ENCODE measurements at places on chromosomes 6 and 20. TPM values are rescaled to one million over a fixed set of nuclear protein-coding genes. Genes with fewer than 3 reads are reported as not detected.

DNA sequence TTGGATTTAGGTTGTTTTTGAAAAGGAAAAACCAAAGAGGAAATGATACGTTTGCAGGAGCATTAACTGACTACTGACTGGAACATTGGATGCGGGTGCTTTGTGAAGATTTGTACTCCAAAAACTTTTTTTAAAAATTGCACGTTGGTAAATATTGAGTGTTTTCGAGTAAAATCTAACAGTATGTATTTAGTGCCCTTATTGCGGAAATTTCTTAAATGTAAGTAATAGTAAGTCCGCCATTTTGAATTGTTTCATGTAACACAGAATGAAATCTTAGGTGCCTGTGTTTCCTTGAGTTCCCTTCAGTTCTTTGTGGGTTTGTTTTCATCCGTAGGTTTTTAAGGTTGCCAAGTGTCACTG is 15.2 kb upstream of the LIN28B start:
- H3K4me3 ChIP-seq: no peak overlapping the region
- peaks cover 66% of the 10 kb centered on the region for H3K27me3 ChIP-seq
- H3K4me1 ChIP-seq: peaks cover 9% of the 10 kb centered on the region
- H3K36me3 ChIP-seq: no peaks in the 10 kb centered on the region
- H3K27ac ChIP-seq: no peak overlapping the region

DNA sequence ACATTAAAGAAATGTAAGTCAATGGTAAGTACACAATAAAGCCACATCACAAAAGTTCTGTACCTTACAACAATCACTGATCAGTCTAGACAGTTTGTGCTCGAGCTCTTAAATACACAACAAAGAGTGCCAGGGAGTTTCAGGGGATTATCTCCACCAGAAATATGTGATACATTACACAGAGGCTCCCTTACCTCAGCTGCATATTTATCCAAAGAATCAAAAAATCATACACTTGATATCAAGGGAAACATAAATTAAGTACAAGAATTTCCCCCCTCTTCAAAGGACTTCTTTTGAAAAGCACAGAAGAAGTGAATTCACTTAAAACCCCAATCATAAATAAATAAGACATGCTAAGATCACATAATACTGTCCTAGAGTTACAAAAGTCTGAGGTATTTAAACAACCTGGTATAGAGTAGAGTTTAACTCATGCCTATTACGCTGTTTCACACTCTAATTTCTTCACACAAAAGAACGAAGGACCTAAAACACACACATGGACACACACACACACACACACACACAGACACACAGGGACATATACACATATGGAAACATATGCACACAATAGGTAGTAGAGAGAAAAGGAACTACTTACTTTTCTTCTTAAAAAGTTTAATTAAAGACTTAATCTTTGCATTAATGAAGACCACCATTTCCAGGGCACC is 528 bp downstream of the NHSL1 start:
- H3K4me3 ChIP-seq: no peak overlapping the region
- peaks cover 5% of the 10 kb centered on the region for H3K4me1 ChIP-seq
- no peaks in the 10 kb centered on the region for H3K27me3 ChIP-seq
- no peak for DNase-seq
- H3K36me3 ChIP-seq: no peaks in the 10 kb centered on the region

- no peaks in the 10 kb centered on the region for H3K27me3 ChIP-seq
- H3K27ac ChIP-seq: no peak overlapping the region
- no peak for DNase-seq
- peaks cover 8% of the 10 kb centered on the region for H3K4me1 ChIP-seq
- H3K4me3 ChIP-seq: no peak overlapping the region
Measured at GRCh38 chr6:118565311-118565960, 17.3 kb downstream of the PLN start.

- H3K4me3 ChIP-seq: no peak overlapping the region
- H3K36me3 ChIP-seq: no peaks in the 10 kb centered on the region
- no peaks in the 10 kb centered on the region for H3K4me1 ChIP-seq
Measured at GRCh38 chr6:142642651-142643050, 302.3 kb downstream of the HIVEP2 start.

- H3K4me1 ChIP-seq: peaks cover 9% of the 10 kb centered on the region
- no peak overlapping the region for H3K4me3 ChIP-seq
- no peaks in the 10 kb centered on the region for H3K36me3 ChIP-seq
- no peak for DNase-seq
Measured at GRCh38 chr6:15887491-15888461, 224.9 kb upstream of the DTNBP1 start.

ELOVL4 gene
- total RNA-seq: 0.15 TPM

DNA sequence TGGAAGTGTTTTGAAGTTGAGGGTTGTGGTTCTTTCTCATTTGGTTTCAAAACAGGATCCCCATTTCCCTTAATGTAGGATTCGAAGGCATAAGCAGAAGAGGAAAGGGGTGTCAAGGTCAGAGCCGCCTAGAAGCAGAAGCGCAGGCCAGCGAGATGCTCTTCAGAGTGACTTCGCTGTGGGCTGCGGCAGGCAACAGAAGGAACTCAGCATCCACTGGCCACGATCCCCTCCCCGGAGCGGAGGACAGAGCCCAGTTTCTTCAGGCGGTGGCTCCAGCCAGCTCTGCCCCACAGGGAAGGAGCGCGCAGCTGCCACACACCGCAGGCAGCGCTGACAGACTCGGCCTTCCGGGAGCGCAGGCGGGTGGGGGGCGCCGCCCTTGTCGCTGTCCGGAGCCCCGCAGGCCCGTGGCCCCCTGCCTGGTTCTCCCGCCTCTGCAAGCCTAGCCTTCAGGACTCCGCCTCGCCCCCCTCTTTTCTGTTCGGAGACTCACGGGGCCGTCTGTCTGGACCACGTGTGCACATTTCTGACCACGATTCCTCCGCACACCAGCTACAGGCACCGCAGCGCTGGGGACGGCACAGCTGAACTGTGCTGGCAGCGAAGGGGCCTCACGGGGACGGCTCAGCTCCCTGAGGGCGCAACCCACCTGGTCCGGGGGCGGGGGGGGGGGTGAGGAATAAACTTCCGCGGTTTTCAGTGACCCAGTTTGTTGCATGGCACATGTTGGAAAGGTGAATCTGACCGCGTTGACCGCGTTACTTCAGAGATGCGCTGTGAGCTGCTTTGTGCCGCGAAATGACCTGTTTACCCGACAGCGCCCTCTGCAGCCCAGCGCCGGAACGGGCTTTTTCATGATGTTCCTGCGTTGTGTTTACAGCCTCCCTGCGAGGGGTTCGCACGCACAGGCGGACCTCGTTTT is 26.1 kb downstream of the TTLL2 start:
- DNase-seq: peak; percentile 52
- peaks cover 12% of the 10 kb centered on the region for H3K4me1 ChIP-seq
- H3K27ac ChIP-seq: peak overlapping the region; percentile 78
- H3K36me3 ChIP-seq: no peaks in the 10 kb centered on the region

DNA sequence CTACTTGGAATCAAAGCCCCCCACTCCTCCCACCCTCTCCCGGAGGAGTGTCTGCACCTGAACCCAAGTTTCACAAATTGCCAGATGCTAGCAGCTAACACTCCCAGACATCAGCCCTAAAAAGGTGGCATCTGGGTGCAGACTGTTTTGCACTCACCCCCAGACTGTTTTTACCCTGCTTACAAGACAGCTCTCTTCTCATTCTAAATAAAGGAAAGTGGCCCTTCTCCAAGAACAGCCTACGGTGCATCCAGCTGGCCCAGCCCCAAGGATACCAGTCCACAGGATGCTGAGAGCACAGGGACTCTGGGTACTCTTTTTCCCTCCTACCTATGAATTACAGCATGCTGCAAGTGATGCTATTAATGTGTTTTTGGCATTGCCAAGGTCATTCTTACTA is 842.0 kb upstream of the FLRT3 start:
- no peaks in the 10 kb centered on the region for H3K4me1 ChIP-seq
- DNase-seq: no peak
- no peaks in the 10 kb centered on the region for H3K27me3 ChIP-seq
- no peak overlapping the region for H3K4me3 ChIP-seq

GRCh38 chr6:119628691-119629594 is 279.4 kb upstream of the MAN1A1 start:
- H3K36me3 ChIP-seq: no peaks in the 10 kb centered on the region
- no peak overlapping the region for H3K27ac ChIP-seq
- no peak for DNase-seq
- no peaks in the 10 kb centered on the region for H3K27me3 ChIP-seq
- no peak overlapping the region for H3K4me3 ChIP-seq
- H3K4me1 ChIP-seq: no peaks in the 10 kb centered on the region

DNA sequence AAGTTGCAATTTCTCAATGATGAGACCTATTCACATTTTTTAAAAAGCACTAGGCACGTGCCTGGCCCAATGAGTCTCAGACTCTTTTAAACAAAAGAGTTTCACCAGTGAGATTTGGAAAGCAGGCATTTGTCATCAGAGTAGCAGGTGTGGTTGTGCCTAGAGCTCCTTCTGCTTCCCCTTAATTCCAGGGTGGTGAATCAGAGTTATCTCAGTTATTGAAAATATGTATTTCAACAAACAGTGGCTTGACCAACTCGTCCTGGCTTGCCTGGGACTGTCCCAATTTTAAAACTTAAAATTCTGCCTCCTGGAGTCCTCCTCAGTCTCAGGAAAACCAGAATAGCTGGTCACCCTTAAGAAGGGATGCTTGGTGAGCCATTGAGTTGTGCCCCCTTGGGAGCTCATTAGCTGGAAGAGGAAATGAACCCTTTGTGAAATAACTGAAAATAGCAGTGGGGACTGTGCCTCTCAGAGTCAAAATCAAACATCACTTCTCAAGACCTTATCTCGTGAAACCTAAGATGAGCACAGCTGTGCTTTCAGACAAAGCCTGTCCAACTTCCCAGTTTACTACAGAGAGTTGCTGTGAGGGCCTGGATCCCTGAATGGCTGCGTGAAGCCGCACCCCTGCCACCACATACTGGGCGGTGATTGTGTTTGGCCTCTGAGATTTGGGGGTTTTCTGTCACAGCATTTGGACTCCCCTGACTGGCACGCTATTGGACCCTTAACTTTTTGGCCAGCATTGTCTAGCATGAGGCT is 116.3 kb downstream of the ANKRD60 start:
- no peaks in the 10 kb centered on the region for H3K36me3 ChIP-seq
- no peak for DNase-seq
- H3K4me3 ChIP-seq: no peak overlapping the region
- H3K4me1 ChIP-seq: peaks cover 10% of the 10 kb centered on the region

RNF217 gene
- total RNA-seq: 23.0 TPM

DNA sequence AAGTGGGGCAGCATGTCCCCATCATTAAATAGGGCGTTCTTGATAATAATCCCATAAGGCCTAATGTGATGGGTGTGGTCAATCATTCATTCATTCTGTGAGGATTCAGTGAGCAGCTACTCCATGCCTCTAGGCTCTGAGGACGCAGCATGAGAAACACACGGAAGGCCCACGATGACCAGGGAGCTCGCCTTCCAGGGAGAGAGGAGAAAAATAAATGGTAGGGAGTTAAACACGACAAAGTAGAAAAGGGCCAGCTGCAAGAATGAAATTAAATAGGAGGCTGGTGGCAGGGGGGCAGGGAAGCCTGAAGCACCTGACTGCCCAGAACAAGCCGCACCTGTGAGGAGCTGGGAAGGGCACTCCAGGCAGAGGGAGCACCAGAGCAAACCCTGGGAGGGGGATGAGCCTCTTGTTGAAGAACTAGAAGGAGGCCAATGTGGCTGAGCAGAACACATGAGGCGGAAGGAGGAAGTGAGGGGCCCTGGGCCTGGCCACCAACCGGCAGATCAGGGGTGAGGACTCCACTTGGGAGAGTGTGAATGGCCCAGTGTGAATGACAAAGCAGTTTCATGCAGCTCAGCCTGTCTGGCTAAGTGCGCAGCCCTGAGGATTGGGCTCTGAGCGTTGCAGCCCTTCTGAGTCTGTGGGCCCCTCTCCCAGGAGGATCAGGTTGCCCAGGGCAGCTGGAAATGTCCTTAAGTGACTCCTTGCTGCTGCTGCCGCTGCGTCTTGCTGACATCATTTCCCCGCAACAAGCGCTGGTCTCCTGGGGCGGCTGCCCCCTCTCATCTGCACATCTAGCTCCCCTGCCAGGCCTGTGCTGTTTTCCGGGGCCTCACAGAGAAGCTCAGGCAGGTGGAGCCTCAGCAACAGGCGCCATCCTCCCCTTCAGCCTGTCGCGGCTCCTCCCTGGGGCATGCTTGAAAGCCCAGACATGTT is 99.9 kb downstream of the CDH26 start:
- peaks cover 31% of the 10 kb centered on the region for H3K4me1 ChIP-seq
- no peaks in the 10 kb centered on the region for H3K36me3 ChIP-seq
- peak; percentile 57 for DNase-seq
- no peaks in the 10 kb centered on the region for H3K27me3 ChIP-seq

GRCh38 chr6:26335631-26336323 is 29.2 kb upstream of the BTN3A2 start:
- H3K4me3 ChIP-seq: no peak overlapping the region
- no peak for DNase-seq
- H3K36me3 ChIP-seq: no peaks in the 10 kb centered on the region
- H3K27me3 ChIP-seq: peaks cover 47% of the 10 kb centered on the region

GRCh38 chr20:15071085-15071808 is 733.8 kb upstream of the FLRT3 start:
- H3K4me3 ChIP-seq: no peak overlapping the region
- no peaks in the 10 kb centered on the region for H3K27me3 ChIP-seq
- DNase-seq: no peak
- H3K4me1 ChIP-seq: no peaks in the 10 kb centered on the region
- H3K27ac ChIP-seq: no peak overlapping the region

DNA sequence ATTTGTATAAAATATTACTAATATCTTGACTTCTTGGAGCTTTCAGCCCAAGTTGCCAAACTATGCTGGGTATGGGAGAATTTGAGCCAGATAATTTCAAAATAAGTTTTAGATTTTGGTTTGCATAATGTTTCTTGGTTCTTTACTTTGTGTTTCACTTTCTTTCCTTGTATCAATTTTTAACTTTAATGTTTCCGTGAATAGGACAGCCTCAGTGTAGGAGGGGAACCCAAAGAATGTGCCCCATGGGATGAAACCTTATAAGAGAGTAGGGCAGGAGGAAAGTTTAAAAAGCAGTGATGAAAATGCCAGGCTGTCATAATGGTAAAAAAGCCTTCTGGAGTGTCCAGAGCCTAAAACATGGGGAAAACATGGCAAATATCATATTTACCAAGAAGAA is 252.4 kb upstream of the IRAK1BP1 start:
- no peaks in the 10 kb centered on the region for H3K4me1 ChIP-seq
- DNase-seq: no peak
- no peaks in the 10 kb centered on the region for H3K36me3 ChIP-seq
- no peaks in the 10 kb centered on the region for H3K27me3 ChIP-seq

NOX3 gene
- total RNA-seq: not detected

GRCh38 chr20:62087632-62088031 is 22.0 kb upstream of the TAF4 start:
- H3K4me1 ChIP-seq: no peaks in the 10 kb centered on the region
- H3K27me3 ChIP-seq: peaks cover 16% of the 10 kb centered on the region
- H3K36me3 ChIP-seq: no peaks in the 10 kb centered on the region
- H3K4me3 ChIP-seq: no peak overlapping the region
- no peak for DNase-seq

CRISP3 gene
- total RNA-seq: not detected

DNA sequence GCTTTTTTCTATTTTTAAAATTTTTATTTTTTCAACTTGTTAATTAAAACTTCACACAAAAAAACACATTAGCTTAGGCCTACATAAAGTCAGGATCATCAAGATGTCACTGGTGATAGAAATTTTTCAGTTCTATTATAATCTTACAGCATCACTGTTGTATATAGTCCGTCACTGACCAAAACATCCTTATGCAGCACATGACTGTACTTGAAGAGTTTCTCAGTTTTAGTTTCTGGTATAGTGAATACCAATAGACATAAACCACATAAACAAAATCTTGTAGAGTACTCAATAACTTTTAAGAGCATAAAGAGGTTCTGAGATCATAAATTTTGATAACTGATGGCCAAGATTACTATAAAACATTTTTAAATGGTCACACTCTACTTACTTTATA is 71.8 kb downstream of the ASCC3 start:
- no peaks in the 10 kb centered on the region for H3K27me3 ChIP-seq
- peaks cover 14% of the 10 kb centered on the region for H3K36me3 ChIP-seq

CLDN20 gene
- total RNA-seq: not detected

DEFB118 gene
- total RNA-seq: not detected

Measured in heart right ventricle (tissue), 16 donors.